HS-27A (cell line): ENCODE measurements at places on chromosomes 2 and 18.

DNA sequence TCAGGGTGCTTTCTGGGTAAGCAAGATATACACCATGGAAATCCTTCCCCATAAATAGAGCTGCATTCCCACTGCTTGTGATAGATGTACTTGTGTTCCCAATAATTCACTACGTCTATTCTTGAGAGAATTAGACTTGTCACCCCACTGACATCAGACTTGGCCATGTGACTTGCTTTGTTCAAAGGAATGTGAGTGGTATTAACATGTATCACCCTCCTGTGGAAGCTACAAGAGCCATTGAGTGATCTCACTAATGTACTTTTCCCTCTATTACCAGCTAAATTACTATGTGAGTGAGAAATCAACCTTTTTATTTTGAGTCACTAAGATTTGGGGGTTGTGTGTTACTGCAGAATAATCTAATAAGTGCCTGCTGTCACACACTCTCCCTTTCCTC, 176.0 kb downstream of the CCDC178 start:
- no peak for DNase-seq

DNA sequence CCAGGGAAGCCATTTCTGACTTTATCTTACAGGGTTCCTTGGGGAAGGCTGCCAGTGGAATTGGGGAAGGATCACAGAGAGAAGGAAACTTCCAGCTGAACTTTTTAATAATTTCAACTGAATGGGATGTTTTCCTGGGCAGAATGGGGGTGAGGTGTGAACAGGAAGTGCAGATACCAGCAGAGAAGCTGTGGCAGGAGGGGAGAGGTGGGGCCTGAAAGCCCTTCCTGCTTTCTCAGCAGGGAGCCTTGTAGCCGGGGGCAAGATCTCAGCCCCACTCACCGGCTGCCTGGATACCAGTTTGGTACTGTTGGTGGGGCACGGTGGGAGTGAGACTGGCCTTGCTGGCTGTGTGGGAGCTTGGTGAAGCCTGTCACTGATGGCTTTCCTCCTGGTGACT, 170.5 kb downstream of the ZBTB7C start:
- DNase-seq: no peak

GRCh38 chr2:70767699-70768589, at the start of gene ADD2:
Gene ADD2, minus strand, starts transcription at chr2:70768200. Its CDS starts 61,792 bp downstream, at chr2:70706408.
- DNase-seq: no peak

DNA sequence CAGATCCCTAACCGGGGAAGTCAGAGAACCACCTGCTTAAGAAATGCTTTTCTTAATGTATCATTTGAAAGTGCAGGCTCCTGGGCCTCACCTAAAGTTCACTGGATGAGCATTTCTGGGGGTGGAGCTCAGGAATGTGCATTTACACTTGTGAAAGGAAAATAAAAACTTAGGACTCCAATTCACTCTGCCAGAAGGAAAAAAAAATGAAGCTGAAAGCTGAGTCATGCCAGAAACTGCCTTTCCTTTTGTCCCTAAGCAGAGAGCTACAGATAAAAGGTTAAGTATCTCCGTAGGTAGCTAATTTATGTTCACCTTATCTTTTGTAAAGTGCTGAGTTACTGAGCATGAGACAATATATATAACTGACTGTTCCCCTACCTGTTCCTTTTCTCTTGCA, 229.5 kb upstream of the MEX3C start:
- DNase-seq: no peak

GRCh38 chr18:33957707-33958106, 267.0 kb downstream of the NOL4 start:
- no peak for DNase-seq

DNA sequence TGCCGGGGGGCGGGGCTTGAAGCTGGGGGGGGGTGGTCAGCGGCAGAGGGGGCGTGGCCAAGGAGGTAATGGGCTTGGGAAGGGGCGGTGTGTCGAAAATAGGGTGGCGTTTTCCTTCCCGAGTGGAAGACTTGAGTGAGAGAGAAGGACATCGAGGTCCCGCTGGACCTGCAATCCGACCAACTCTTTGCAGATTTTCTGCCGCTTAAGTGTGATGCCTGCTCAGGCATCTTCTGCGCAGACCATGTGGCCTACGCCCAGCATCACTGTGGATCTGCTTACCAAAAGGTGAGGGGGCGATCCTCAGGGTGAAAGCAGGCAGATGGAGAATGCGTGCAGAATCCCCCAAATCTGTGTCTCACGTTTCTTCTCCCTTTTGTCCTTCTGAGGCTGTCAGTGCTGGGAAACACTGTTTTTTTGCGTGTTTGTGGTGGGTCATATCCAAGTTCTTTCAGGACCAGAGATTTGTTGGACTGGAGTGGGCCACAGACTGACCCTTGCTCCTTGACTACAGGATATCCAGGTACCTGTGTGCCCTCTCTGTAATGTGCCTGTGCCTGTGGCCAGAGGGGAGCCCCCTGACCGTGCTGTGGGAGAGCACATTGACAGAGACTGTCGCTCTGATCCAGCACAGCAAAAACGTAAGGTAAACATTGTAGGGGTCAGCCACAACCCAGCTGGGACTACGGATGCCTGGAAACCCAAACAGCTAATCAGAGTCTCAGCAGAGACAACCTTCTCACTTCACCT, 727 bp downstream of the ZFAND2B start:
- DNase-seq: no peak

DNA sequence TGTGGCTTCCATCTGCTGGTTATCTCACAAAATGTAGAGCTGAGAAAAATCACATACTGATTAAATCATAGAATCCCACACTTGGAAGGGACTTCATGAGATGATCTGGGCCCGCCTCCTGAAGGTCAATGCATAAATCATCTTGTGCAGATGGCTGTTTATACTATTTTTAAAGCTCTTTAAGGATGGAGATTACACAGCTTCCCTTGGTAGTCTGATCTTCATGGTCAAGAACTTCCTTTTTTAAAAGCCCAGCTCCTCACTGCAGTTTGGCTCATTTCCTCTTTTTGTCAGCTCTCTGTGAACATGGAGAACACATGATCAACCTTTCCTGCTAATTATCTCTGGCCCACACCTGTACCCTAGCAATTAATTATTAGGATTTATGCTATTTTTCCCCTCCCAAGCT, 25.9 kb downstream of the GCG start:
- no peak for DNase-seq

- no peak for DNase-seq
Measured at GRCh38 chr2:213766465-213766901, 482.2 kb downstream of the SPAG16 start.

DNA sequence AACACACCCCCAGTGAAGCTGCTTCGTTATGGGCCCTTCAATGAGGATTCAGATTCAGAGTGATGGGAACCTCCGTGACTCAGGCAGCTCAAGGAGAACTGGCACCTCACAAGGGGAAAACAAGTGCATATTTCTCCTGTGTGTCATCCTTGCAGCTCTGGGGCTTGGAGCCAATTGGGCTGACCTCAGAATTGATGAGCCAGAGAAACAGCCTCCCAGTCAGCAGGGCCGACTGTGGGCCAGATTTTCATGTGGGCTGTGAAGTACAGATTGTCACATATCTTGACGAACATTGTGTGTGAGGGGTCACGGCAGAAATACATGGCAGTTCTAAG, 189.6 kb upstream of the SP5 start:
- peak; percentile 83 for DNase-seq

DNA sequence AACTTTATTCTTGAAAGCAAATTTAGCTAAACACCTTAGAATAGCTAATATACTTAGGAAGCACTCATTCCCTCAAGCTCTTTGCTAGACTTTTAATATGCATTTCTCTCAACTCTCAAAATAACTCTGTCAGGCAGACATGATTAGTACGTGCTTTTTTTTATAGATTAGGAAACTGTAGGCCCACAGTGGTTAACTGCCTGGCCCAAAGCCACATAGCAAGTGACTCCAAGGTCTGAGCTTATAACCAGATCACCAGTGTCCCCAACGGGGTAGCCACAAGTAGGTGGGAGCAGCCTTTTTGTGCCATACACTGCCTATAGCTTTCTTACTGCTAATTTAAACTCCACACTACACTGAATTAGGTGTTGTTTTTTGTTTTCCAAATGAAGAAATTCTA, 576.8 kb downstream of the METTL4 start:
- DNase-seq: no peak

- no peak for DNase-seq
Measured at GRCh38 chr2:207054521-207054920, 111.2 kb downstream of the KLF7 start.

DNA sequence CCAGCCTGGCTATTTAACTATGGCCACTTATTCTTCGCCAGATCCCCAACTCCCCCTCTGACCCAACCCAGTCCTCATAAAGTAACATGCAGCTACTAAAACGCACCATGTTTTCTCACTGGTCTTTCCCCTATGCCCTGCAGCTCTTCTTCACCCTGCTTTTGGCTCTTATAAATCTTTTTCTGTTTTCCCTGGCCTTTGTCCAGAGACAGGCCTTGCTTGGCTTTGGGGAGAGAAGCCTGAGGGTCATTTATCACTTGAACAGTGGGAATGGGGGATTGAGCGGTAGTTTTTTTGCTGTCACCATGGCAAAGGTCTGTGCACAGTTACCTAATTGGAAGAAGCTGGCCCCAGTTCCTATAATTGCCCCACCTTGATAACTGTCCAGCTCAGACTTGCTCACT, 202.9 kb upstream of the NT5C1B start:
- no peak for DNase-seq

DNA sequence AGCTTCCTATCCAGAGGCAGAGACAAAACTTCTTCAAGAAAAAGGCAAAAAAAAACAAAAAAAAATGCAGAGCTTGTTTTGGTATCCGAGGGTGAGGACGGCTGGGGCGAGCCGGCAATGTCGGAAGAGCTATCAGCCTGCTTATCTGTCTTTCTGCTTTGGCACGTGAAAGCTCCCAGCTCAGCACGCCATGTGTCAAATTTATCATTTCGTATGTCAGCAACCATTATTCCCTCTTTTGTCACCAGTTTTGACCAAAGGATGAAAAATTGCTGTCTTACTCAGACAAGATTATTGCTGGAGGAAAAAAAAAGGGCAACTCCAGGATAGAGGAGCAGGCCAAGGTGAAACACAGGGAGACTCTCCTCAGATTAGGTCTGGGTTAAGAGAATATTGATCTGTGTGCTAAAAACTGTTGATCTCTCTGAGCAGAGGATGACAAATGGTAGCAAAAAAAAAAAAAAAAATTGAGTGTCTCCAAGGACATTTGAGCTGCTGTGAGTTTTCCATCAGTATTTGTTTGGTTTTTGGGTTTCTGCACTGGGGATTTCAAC, 532.0 kb upstream of the POU3F3 start:
- DNase-seq: no peak

GRCh38 chr2:9467687-9468086, 6.7 kb upstream of the IAH1 start:
- DNase-seq: no peak

DNA sequence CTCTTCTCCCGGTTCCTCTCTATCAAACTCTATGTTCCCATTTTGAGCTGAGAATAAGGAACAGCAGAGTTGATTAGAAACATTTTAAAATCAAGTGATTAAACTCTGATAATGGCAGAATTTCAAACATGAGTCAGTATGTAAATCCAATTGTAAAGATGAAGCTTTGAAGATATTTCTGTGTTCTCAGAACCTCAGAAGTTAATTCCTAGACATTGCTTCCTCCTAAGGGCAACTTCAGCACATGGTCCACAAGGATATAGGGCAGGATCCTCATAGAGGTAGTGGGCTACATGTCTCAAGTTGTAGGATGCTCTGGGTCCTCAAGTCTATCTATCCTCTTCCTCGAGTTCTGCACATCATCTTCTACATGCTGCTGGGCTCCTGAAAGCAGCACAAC, 46.3 kb downstream of the QPCT start:
- DNase-seq: no peak

GRCh38 chr2:233832869-233833311, 21.4 kb downstream of the HJURP start:
- no peak for DNase-seq

GRCh38 chr18:13258921-13259320, 40.4 kb downstream of the LDLRAD4 start:
- no peak for DNase-seq

DNA sequence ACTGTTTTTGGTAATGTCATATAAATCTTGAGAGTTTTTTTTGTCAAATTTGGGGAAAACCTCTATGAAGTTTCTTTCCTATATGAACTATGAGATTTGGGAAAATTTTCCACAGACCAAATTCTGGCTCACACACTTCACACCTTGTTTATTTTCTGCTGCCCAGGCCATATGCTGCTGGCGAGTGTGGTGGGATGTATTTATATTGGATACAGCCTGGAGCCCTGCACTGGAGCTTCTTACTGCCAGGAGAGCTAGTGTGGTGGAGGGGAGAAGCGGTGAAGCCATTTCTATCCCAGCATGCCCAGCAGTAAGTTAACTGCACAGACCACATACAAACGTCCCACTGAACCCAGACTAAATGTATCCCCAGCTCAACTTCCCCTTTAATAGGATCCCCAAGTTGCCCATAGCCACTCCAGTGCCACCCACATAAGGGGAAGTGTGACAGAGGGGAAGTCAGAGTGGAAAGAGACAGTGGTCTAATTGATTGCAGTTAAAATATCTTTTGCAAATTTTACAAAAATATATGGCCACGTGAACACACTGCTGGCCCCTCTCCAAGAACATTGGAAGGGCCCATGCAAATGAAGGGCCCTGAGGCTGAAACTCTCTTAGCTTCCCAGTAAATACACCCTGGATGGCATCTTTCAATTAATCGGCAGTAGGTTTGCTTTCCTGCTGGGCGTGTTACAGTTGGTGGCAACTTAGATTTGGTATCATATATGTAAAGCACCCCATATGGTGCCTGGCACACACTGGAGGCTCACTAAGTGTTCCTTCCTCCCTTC, 146.6 kb upstream of the ITGA6 start:
- no peak for DNase-seq

- no peak for DNase-seq
Measured at GRCh38 chr2:161207941-161208340, 47.7 kb downstream of the TANK start.

GRCh38 chr2:143150287-143150686, 21.1 kb downstream of the ARHGAP15 start:
- DNase-seq: no peak

DNA sequence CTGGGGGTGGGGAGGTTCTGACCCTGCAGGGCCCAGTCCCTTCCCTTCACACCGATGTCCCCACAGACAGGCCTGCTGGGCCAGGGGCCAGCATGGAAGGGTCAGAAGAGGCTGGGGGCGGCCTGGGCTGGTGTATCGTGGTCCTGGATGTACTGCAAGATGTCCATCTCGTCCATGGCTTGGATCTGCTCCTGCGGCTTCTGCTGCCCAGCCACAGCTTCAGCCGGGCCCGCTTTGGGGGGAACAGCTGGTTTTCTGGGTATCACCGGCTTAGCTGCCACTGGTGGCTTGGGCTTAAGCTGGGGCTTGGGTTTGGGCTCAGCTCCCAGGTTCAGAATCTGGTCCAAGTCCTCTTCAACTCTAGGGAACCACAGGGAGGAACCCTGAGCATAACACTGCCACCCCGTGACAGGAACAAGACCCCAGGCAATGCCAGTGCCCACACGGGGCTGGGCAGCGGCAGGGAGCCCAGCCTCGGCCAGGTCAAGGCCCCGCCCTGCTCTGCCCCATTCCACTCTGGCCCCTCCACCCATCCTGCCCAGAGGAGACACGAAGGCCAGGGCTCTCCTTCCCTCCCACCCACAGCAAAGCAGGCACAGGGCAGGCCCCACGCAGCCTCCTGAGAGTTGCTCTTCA, 31.9 kb downstream of the HS1BP3 start:
- no peak for DNase-seq
